ENCODE measurements at places on chromosomes 1 and 21. TPM values are rescaled to one million over a fixed set of nuclear protein-coding genes. Genes with fewer than 3 reads are reported as not detected.

Gene PRXL2B
- 34.7 TPM for total RNA-seq

Gene OR2G2
- not detected for total RNA-seq

Gene SMCP
- not detected for total RNA-seq

Gene HES2
- total RNA-seq, result 0.98 TPM

- no peak for DNase-seq
Observed at GRCh38 chr1:95957748-95958147, 723.7 kb downstream of the RWDD3 start.

DNA sequence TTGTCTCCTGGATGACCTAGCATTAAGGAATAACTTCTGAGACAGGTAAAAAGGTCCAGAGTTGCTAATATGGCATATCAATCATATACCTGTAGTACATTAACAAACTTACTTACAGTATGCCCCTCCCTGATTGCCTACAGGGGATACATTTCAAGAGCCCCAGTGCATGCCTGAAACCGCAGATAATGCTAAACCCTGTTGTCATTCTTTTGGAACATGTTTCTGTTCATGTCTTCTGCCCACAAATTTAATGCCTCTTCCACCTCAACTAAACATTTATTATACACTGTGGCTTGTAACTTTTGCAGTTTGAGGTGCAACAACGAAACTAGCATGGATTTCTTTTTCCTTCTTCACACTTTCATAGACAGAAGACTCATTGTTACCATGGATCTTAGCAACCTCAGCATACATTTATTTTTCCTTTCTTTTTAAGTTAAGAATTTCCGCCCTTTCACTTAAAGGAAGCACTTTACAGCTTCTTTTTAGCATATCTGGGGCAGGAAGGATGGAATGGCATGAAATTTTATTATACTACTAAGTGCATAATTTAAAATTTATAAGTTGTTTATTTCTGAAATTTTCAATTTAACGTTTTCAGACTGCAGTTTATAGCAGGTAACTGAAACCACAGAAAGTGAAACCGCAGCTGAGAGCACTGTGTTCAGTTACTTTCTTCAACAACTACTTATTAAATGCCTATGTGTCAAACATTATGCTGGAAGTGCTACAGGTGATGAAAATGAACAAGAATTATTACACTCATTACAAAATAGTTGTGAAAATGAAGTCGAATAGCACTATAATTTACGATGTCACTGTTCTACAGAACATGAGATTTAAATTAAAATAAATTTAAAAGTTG is 25.3 kb downstream of the F13B start:
- DNase-seq, result no peak

DNA sequence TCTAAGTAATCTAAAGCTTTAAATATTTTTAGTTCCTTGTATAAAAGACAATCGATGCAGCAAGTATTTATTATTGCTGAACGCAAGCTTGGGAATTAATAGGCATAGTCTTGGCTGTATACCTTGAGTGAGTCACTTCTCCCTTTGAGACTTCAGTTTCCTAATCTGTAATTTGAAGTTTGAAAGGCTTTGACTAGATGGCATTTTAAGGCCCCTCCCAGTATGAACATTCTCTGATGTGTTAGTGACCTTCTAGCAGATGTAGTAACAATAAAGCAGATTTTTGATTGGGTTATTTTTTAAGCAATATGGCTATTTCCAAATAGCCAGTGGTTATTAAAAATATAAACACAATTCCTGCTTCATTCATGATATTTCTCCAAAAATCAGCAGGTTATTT is 58.2 kb downstream of the DUSP10 start:
- no peak for DNase-seq

GRCh38 chr1:108089477-108089876 is 110.7 kb downstream of the SLC25A24 start:
- no peak for DNase-seq
